ENCODE measurements at places on chromosomes 11 and 22.

GRCh38 chr22:22731374-22731676, 86.9 kb downstream of the GGTLC2 start:
- no peak for DNase-seq

GRCh38 chr22:21092797-21093554, 47.2 kb downstream of the LRRC74B start:
- no peak for DNase-seq

GRCh38 chr22:46895753-46896152, 133.3 kb downstream of the TBC1D22A start:
- DNase-seq: no peak

DNA sequence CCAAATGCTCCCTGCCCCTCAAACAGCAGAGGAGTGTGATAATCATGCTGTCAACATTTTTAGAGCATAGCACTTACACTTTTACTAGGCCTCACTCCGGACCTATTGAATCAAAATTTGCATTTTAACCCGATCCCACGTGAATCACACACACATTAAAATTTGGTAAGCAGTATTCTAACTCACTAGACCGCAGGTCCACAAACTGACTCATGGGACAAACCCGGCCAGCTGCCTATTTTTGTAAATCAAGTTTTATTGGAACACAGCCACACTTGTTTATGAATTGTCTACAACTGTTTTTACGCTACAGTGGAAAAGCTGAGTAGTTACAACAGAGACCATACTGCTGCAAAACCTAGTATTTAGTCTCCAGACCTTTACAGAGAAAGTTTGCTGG, 43.3 kb downstream of the SNX19 start:
- DNase-seq: no peak

- no peak for DNase-seq
Measured at GRCh38 chr11:118610225-118610772, 2.9 kb downstream of the PHLDB1 start.

GRCh38 chr11:1920909-1921573, 1.5 kb downstream of the TNNT3 start:
- DNase-seq: no peak

DNA sequence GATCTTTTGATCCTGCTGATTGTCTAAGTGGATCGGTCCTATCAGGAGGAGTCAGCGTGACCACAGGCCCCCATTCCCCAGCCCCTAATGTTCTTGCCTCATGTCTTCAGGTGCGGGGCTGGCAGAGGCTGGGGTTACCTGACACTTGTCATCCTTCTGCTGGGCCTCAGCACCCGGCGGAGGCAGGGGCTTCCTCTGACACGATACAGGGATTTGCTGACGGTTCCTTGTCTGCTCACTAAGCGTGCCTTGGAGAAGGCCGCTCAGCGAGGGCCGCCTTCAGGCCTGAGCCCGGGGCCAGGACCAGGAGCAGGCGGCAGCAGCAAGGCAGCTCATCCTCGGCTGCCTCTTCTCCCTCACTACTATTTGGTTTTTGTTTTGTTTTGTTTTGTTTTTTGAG, 45.7 kb upstream of the KCNQ1OT1 start:
- DNase-seq: no peak

GRCh38 chr11:4921796-4922195, 2.3 kb downstream of the OR51G1 start:
- DNase-seq: no peak

DNA sequence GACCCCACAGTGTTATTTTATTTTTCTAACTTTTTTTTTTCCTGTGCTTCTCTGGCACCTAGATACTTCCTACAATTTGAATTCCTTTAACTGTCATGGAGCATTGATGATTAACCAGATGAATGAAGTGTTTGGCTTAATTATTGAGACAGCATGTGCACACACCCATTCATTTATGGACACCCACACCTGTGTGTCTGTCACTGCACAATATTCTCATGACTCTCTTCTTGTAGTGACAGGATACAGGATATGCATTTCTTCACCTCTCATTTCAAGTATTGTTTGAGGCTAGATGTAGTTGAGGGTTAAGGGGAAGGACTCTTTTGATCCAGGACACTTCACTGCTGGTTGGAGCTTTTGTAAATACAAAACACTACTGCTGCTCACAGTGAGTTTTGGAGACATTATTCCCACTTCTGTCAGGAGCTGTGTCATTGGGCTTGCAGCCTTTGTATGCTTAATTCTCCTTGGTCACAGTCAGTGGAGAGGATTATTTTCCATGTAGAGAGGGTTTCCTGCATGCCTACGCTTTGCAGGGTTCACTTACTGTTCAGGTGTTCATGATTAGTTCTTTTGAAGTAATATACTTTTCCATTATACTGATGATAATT, 33.5 kb downstream of the SPECC1L start:
- no peak for DNase-seq

- no peak for DNase-seq
Measured at GRCh38 chr11:10605941-10606381, 37.5 kb upstream of the LYVE1 start.

GRCh38 chr11:41316751-41317150, 142.7 kb downstream of the LRRC4C start:
- no peak for DNase-seq

DNA sequence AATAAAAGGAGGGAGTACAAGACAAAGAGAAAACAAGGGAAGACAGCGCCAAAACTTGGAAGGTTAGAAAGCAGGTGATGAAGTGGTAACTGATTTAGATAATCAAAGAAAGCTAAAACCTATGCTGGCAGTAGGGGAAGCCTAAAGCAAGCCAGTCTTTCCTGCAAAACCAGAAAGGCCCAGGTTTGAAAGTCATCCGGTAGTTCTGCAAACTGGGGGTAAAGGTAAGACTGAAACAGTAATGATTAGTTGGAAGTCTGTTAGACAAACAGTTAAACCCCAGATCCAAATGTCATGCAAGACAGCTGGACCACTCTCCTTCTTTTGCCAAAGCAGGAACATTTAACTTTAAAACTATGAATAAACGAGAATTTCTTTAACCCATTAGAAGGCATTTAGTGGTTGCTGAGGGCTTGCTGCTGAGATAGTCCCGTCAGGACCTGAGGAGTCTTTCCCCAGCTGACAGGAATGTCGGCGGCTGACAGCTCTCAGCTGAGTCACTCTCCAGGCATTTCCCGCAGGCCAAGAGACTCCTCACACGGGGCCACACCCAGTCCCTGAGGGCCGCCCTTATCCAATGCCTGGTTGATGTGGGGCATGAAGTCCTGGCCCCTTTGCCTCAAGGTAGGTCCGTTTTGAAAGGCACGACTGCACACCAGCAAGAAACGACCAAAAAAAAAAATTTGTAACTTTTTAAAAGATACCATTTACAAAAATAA, 36.3 kb upstream of the CFAP300 start:
- DNase-seq: no peak

DNA sequence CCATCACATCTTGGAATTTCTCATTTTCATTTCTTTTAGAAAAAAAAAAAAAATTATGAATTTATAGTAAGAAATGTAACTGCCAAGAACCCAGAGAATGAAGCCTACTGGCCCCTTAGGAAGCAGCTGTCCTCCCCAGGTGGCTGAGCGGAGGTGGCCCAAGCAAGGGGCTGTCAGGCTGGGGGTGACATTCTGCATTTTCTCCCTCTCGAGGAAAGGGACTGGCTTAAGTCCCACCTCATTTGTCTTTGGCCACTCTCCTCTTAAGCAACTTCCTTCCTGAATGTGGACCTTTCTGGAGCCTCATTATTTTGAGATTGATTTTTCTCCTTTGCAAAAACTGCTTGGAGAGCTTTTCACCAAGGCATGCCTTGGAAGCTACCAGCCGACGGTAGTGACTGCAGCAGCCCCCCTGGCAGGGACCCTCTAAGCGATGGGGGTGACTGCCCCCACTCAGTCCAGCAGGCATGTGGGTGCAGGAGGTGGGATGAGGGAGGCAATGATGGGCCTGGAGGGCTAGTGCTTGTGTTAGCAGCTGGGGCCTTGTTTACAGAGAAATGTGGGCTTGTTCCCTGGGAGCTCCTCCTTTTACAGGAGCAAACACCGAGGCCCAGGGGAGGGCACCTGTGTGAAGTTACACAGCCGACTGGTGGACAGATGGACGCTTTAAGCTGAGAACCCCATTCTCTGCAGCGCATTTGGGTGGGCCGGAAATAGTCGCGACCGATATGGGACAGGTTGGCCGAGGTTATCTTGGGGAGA, 111.7 kb downstream of the MORC2 start:
- DNase-seq: no peak

DNA sequence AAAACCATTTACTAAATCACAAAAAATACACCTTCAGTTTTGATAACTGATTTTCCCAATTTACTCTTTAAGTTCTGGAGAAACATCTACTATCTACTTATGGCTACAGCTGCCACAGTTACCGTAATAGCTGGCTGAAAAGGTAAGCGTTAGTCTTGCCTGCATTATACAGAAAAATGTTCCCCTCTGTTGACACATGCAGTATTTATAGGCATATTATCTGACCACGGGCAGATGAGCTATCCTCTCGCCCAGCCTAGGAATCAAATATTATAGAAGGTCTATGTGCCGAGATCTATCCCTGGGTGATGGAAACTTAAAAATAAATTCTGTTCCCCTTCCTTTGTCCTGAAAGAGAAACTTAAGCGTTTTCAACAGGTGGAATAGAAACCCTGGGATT, 283.8 kb downstream of the CADM1 start:
- no peak for DNase-seq

- no peak for DNase-seq
Measured at GRCh38 chr22:48535868-48536540, 1291.7 kb downstream of the BRD1 start.

DNA sequence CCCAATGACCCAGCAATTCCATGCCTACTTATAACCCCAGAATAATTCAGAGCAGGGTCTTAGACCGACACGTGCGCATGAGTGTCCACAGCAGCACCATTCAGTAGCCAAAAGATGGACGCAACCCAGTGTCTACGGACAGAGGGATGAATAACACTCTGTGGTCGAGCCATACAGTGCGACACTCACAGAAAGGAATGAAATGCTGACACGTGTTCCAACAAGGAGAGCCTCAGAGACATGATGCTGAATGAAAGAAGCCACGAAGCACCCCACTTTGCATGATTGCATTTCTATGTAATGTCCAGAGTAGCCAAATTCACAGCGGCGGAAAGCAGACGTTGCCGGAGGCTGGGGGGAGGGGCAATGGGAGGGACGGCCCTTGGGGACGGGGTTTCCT, 134.4 kb downstream of the CTTN start:
- no peak for DNase-seq

DNA sequence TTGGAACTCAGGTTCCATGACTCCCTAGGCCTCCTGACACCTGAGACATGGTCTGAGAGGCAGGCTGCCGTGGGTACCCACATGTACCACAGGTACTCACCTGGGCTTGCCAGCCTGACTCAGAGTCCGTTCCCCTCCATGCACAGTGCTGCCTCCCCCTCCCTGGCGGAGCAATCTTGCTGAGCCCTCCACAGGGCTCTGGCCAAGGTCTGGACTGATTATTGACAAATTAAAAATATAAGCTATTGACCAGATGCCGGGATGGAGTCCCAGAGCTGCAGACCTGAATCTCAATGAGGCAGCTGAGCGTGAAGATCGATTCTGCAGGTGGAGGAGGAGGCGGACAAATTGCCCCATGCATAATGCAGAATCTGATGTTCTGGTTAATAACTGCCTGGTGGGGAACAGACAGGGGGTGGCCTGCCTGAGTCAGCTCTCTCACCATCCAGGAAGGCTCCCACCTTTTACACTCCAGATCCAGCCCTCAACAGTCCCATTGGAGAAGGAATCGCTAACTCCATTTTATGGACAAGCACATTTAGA, 422.7 kb downstream of the MIAT start:
- no peak for DNase-seq

- DNase-seq: no peak
Measured at GRCh38 chr11:91295591-91295990, 929.0 kb upstream of the FAT3 start.

Data from DND-41 (cell line).